ENCODE measurements at places on chromosomes 12 and 14. TPM values are rescaled to one million over a fixed set of nuclear protein-coding genes. Genes with fewer than 3 reads are reported as not detected.

- H3K27ac ChIP-seq = no peak overlapping the region
- H3K4me3 ChIP-seq = no peak overlapping the region
- H3K36me3 ChIP-seq = no peaks in the 10 kb centered on the region
Observed at GRCh38 chr12:87231818-87232217, 797.4 kb downstream of the C12orf50 start.

- DNase-seq = no peak
- H3K27ac ChIP-seq = no peak overlapping the region
- H3K27me3 ChIP-seq = peaks cover 15% of the 10 kb centered on the region
- H3K4me1 ChIP-seq = no peaks in the 10 kb centered on the region
- H3K4me3 ChIP-seq = no peak overlapping the region
Observed at GRCh38 chr14:36588788-36589187, 6.4 kb upstream of the NKX2-8 start.

- no peaks in the 10 kb centered on the region for H3K4me1 ChIP-seq
- H3K4me3 ChIP-seq = no peak overlapping the region
- no peaks in the 10 kb centered on the region for H3K27me3 ChIP-seq
- no peak overlapping the region for H3K27ac ChIP-seq
Observed at GRCh38 chr14:53807542-53807941, 149.1 kb downstream of the BMP4 start.

- H3K27ac ChIP-seq = no peak overlapping the region
- H3K36me3 ChIP-seq = no peaks in the 10 kb centered on the region
- H3K4me3 ChIP-seq = no peak overlapping the region
- no peaks in the 10 kb centered on the region for H3K4me1 ChIP-seq
Observed at GRCh38 chr12:74119811-74120362, 417.7 kb upstream of the ATXN7L3B start.

DNA sequence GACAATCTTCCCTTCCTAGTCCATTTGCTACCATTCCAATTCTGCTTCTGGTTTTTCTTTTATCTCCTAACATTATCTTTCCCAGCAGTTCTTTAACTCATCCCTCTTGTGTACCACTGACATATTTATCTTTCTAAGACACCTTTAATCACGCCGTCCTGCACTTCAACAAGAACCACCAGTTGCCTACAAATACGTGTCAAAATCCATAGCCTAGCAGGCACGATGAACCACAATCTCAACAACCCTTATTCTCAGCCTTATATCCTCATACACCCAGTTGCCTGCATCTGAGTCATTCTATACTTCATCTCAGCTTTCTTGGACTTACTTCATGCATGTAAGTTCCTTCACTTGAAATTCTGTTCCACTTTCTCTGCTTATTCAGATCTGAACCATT, 16.4 kb upstream of the ST8SIA1 start:
- no peaks in the 10 kb centered on the region for H3K36me3 ChIP-seq
- DNase-seq = no peak
- H3K27ac ChIP-seq = no peak overlapping the region
- no peaks in the 10 kb centered on the region for H3K27me3 ChIP-seq

DNA sequence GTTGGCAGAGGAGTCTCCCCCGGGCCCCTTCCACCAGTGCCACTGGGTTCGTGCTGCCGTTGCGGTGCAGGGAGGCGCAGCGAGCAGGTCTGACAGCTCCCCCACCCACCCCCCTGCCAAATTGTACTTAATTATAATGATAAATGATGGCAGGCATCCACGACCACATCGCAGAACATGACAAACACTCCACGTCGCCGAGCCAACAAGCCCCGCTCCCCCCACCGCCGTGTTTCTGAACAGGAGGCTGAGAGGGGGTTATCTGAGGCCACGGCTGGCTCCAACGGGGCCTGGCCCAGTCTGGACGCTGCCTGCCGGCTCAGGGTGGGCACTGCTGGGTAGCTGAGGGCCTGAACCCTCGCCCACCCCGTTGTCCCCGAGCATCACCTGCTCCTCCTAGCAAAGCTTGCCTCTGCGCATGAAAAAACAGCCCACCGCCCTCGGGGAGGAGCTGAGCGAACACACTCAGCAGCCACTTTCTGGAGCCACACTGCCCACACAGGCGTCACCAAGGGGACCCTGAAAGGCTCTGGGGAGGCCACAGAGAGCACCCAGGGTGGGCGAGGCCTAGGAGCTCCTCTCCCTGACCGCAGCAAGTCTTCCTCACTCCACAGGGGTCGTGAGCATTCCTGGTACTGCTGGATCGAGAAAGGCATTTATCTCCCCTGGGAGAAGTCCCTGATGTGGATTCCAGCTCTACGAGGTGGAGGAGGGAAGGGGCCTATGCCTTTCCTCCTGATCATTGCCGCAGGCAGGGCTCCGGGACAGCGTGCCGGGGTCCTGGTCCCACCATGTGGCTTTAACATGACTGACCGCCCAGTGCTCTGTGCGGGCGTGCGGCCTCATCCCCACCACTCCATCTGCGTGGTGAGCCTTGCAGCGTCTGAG, 35.4 kb upstream of the DIO3 start:
- H3K4me1 ChIP-seq = no peaks in the 10 kb centered on the region
- DNase-seq = no peak
- H3K4me3 ChIP-seq = no peak overlapping the region
- H3K27ac ChIP-seq = no peak overlapping the region

GRCh38 chr12:77746096-77746495, 84.6 kb upstream of the NAV3 start:
- no peaks in the 10 kb centered on the region for H3K4me1 ChIP-seq
- no peak overlapping the region for H3K27ac ChIP-seq
- no peak for DNase-seq
- H3K4me3 ChIP-seq = no peak overlapping the region
- H3K27me3 ChIP-seq = no peaks in the 10 kb centered on the region

DNA sequence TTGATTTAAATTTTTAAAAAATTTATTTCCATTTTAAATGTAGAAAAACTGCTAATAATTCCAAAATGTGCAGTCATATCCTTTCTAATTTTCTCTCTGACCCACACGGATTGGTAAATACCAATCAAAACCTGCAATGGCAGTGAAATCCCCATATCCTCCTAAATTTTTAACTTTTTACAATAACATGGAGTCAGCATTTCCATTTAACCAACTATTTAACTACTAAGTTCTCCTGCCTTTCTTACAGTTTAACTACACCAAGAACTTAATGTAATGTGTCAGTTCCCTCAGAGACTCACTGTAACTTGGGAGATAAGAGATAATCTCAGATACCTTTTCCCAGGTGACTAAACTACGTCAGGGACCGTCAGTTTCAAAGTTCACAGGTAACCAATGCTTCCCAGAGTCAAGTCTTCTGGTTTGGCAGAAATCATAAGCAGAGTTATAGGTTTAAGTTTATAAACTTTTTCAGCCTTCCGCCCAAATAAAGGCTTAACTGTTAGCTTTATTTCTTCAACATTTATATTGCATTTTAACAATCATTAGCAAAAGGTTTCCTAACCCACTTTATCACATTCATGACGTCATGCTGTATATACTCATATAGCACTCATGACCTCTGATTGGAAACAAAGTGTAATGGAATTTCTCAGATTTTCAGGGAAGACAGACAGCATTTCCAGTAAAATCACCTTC, 7.6 kb downstream of the KRAS start:
- no peaks in the 10 kb centered on the region for H3K27me3 ChIP-seq
- H3K4me1 ChIP-seq = no peaks in the 10 kb centered on the region
- no peak overlapping the region for H3K4me3 ChIP-seq

GRCh38 chr14:93994919-93995682, 2.0 kb upstream of the CCDC197 start:
- H3K27me3 ChIP-seq = no peaks in the 10 kb centered on the region
- H3K4me3 ChIP-seq = no peak overlapping the region

GRCh38 chr12:131437706-131438492, 273.0 kb upstream of the SFSWAP start:
- DNase-seq = no peak
- H3K4me3 ChIP-seq = no peak overlapping the region
- H3K27me3 ChIP-seq = no peaks in the 10 kb centered on the region
- no peaks in the 10 kb centered on the region for H3K4me1 ChIP-seq
- H3K27ac ChIP-seq = no peak overlapping the region
- no peaks in the 10 kb centered on the region for H3K36me3 ChIP-seq

DNA sequence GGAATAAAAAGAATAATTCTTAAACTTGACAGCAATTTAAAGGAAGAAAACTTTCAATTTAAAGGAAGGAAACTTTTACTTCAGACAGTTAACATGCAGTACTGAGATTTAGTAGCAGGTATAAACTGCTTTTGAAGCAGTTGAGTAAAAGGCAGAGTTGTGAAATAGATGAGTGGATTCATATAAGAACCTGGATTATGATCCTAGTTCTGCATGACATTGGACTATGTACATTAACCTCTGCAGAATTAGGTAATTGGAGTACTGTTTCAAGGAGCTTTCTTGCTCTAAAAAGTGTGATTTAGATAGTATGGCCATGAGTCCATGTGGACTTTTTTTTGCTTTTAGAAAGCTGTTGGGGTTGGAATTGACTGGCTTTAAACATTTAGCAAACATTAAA, 29.7 kb downstream of the ATP2A2 start:
- no peaks in the 10 kb centered on the region for H3K27me3 ChIP-seq
- H3K36me3 ChIP-seq = no peaks in the 10 kb centered on the region
- no peaks in the 10 kb centered on the region for H3K4me1 ChIP-seq
- H3K27ac ChIP-seq = no peak overlapping the region

- no peaks in the 10 kb centered on the region for H3K36me3 ChIP-seq
- H3K27me3 ChIP-seq = no peaks in the 10 kb centered on the region
- no peak for DNase-seq
- H3K27ac ChIP-seq = no peak overlapping the region
- H3K4me1 ChIP-seq = no peaks in the 10 kb centered on the region
Observed at GRCh38 chr12:62251609-62251958, 8.6 kb upstream of the USP15 start.

GRCh38 chr12:11741434-11742092, 92.1 kb downstream of the ETV6 start:
- H3K27me3 ChIP-seq = no peaks in the 10 kb centered on the region
- H3K27ac ChIP-seq = no peak overlapping the region
- peaks cover 9% of the 10 kb centered on the region for H3K4me1 ChIP-seq
- no peaks in the 10 kb centered on the region for H3K36me3 ChIP-seq

DNA sequence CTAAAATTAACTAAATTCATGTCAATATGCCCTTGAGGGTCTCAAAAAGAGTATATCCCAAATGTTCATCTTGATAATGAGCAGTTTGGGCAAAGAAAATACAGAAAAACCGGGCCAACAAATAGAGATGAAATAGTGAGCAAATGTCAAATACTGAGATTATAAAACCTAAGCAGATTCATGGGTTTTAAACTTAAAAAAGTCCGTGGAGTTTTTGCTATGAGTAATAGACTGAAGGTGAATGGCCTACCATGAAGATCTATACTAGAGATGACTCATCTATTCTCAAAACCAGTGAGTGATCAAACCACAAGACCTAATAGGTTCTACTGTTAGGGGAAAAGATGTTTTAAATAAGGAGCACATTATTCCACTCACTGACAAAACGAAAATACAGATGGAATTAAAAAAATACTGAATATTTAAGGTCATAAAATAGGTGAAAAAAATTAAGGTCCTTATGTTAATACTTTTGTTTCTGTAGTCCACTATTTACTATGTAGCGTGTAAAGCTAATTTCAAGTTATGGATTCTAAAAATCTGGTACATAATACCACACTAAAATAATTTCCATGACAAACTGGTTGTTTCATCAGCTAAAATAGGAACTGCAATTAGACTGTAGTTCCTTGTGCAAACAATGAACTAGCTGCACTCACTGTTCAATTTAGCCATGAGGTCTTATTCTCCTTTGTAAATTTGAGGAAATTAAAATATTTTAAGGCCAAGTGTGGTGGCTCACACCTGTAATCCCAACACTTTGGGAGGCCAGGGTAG, 5.0 kb downstream of the HNRNPC start:
- peak overlapping the region; percentile 0 for H3K4me3 ChIP-seq
- peaks cover 37% of the 10 kb centered on the region for H3K4me1 ChIP-seq
- peak overlapping the region; percentile 48 for H3K27ac ChIP-seq
- peaks cover 59% of the 10 kb centered on the region for H3K36me3 ChIP-seq

Gene GPD1
- 0.28 TPM for total RNA-seq

Gene COA8
- 42.2 TPM for total RNA-seq

Gene NAB2
- total RNA-seq = 13.9 TPM

Gene TTC8
- total RNA-seq = 12.4 TPM

Gene SLCO1B1
- not detected for total RNA-seq

Gene KRT2
- total RNA-seq = 0.33 TPM

Measured in Panc1 (cell line).